ENCODE measurements at places on chromosomes 4 and X.

DNA sequence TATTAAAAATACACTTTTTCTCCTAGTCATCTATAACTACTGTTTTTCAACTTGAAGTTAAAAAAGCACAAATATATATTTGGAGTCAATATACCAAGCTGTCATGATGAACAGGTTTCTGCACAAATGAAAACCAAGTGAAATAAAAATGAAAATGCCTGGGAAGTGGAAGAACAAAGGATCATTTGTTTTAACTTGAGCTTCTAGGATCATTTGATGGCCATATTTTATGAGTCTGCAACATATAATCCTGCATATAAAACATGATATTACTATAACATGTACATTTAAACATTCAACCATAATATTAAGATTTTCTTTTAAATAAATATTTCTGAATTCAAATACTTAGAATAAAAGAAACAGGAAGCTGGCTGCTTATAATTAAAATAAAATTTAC, 8.5 kb upstream of the ARHGEF38 start:
- no peak for DNase-seq

DNA sequence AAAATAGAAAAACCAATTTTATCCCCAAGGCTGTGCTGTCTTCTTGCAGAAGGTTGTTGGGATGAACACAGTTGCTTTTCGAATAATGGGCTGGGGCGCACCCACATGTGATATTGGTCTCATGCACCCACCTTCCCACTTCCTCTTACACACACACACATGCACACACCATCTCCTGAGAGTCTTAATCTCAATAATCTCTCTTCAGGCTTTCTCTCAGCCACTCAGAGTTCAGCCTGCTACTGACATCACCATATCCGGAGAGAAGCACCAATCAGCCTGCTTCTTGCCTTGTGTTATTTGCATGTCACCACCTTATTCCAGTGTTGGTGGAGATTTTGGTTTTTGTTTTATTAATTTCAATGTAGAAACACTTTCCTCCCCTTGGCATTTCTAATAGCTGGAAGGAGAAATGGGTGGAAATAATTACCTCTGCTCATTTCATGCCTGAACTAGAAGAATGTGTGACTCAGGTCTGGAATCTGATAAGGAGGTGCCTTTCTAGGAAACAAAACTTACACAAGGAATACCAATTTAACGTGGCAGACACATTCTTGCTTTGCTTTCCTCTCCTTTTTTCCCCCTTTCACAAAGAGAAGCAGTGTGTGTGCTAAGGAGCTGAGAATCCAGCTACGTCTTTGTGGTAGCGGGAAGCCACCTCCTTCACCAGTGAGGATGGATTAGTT, 400.2 kb downstream of the MID1IP1 start:
- DNase-seq = peak; percentile 23

DNA sequence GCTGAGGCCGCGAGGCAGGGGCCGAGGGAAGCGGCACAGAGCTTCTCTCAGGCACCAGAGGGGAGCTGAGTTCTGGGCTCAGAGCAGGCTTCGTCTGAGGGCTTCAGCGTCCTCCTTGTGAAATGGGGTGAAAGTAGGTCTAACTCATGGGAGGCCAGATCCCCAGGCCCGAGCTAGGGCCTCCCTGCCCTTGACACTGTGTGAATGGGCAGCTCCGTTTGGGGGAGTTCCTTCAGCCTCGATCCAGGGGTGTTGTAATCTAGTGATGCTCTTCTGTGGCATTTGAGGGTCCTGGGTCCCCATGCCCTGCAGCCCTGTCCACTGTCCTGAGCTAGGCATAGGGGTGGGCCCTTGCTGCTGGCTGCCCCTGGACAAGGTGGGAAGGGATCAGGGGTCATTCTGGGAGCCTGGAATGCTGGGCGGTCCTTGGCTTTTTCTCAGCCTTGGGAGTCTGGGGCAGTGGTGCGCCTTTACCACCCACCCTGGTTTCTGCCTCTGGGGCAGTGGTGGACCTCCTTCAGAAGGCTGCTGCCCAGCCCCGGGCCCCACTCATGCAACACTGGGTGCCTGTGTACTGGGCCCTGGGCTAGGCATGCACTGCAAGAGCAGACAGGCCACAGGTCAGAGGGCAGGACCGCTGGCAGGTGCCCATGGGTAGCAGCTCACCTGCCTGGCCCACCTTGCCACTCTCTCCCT, 4.1 kb downstream of the SH3BP2 start:
- no peak for DNase-seq

- DNase-seq = no peak
Measured at GRCh38 chrX:100964362-100964761, 5.1 kb upstream of the ARL13A start.

- DNase-seq = no peak
Measured at GRCh38 chr4:36872679-36873078, 371.9 kb upstream of the NWD2 start.

DNA sequence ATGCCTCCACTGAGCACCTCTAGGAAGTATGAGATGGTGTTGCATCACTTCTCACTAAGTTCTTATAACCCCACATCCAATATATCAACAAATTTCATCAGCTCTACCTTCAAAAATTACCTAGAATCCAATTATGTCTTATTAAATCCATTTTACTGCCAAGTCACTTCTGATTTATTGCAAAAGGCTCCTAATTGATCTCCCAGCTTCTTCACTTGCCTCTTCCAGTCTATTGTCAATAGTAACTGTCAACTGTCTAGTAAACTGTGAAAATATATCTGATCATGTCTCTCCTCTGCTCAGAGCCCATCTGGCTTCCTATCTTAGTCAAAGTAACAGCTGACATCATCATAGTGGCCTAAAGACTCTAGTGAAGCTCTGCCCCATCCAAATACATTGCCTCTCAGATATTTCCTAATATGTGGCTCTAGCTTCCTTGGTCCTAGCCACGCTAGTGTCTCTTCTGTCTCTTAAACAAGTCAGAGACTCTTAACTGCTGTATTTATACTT, 414.5 kb upstream of the ATOH1 start:
- DNase-seq = no peak
